Neural progenitor cell (in vitro differentiated cells): ENCODE measurements at places on chromosomes 11 and 22. TPM values are rescaled to one million over a fixed set of nuclear protein-coding genes. Genes with fewer than 3 reads are reported as not detected.

The TENM4 gene
- 5.1 and 16.6 TPM in 2 replicates for total RNA-seq

The C22orf42 gene
- total RNA-seq, result 0.50 TPM in 1 of 2 replicates, not detected in the other

The ZNF70 gene
- total RNA-seq, result 3.9 and 4.6 TPM in 2 replicates

The OR51B2 gene
- total RNA-seq, result 0.40 TPM in 1 of 2 replicates, not detected in the other

The INS gene
- total RNA-seq, result not detected in 2 replicates

GRCh38 chr11:11189506-11189905 is 163.5 kb downstream of the CSNK2A3 start:
- no peak overlapping the region for H3K4me3 ChIP-seq
- no peaks in the 10 kb centered on the region for H3K27me3 ChIP-seq
- H3K36me3 ChIP-seq, result no peaks in the 10 kb centered on the region
- no peak overlapping the region for H3K27ac ChIP-seq

DNA sequence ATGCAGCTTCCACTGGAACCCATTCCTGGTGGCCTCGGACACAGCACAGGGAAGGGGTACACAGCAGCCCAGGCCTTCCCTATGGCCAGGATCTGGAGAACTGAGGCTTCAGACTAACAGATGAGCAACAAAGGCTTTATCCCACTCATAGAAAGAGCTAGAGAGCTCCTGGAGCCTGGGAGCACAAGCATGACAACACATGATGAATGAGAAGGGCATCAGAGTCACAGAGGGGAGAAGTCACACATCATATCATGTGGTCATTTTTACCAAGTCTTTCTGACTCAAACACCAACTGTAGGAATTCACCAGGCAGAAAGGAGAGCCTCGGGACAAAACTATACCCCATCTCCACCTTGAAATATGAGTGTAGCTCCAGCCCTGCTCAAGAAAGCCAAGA is 43.2 kb downstream of the NRXN2 start:
- H3K27me3 ChIP-seq, result peaks cover 44% of the 10 kb centered on the region
- no peak overlapping the region for H3K4me3 ChIP-seq
- H3K36me3 ChIP-seq, result no peaks in the 10 kb centered on the region
- no peak overlapping the region for H3K27ac ChIP-seq
- H3K4me1 ChIP-seq, result peaks cover 15% of the 10 kb centered on the region
- no peak for DNase-seq
